NCI-H446 (cell line): ENCODE measurements at places on chromosomes 1 and 21.
A peak's percentile ranks its signal among the peaks of the same experiment; 100 is the strongest.

DNA sequence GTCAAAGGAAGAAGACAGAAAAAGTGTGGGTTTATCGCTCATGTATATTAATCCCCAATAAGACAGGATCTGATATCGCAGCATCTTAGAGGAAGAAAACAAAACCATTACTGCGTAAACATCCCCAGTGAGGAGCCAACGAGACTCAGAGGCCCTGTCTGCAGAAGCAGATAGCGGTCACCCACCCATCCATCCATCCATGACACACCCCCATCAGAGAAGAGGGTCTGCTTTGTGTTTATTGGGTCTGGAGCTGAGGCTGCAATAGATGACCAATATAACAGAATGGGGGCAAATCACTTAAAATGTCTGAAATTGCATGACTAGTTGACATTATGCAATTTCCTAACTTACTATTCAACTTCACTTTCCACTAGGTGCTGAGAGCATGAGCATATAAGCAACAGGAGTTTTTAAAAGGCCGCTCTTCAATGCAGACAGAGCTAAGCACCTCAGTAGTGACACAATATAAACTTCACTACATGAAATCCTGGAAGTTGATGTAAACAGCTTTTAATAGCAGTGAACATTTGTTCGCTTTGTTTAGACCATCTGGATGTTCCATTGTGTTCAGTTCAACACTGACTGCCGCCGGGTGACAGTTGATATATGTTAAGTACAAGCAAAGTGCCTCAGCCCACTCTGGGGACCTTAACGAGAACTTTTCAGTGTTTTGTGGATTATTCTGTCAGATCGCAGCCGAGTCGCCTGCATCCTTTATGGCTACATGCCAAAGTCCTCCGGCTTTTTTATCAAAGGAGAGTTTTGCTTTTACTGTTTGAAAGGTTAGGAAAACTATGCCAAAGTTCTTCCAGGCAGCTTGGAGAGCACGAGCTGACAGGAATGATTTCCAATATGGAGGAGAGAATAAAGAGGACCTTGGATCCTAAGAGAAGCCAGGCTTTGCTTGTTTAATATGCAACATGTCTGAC, 167.5 kb downstream of the ZNF281 start:
- peak; percentile 28 for DNase-seq

DNA sequence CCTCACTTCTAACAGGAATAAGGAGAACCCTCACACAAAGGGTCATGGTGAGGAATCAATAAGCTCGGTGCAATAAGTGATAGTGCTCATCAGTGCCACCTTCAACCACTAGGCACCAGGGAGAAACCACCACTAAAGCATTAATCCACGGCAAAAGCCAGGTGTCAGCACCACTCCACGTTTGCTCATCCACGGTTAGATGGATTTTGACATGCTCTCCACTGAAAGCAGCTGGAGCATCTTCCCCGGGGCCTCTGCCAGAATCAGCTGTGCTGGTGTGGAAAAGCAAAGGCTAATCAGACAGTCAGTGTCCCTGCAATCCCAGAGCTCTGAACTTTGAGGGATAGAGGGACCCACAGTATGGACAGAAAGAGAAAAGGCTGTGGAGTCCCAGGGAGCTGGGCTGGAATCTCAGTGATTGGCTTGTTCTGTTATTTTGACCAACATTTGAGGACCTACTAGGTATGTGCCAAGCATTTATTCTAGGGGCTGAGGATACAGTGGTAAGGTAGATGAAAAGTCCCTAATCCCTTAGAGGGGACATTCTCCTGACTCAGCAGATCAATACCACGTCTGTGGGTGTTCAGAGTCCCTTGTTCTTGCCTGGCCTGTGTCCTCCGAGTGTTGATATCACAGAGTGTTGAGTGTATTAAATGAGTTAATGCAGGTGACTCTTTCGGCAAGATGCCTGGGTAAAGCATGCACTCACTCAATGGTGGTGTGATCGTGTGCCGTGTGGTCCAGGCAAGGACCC, 41.3 kb downstream of the FHAD1 start:
- DNase-seq = peak; percentile 15

GRCh38 chr1:31752952-31753475, 11.1 kb downstream of the ADGRB2 start:
- DNase-seq = peak; percentile 74

GRCh38 chr1:38500352-38500751, 359.2 kb downstream of the RRAGC start:
- no peak for DNase-seq

DNA sequence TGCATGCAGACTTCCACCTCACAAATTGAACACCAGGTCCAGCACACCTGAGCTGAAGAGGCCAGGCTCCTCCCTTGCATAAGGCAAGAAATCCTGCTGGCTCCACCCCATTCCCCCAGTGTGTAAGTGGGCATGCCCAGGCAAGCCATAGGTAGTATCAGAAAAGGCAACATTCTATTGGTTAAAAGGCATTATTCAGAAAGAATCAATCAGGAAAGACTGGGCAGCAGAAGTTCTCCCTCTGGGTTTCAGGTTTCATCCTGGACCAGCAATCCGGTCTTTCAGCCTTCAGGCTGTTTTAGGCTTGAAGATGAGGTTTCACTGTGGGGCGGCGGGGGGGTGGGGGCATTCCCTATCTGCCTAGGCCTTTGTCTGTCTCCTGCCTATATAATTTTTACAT, 42.0 kb upstream of the LHX8 start:
- DNase-seq = no peak

- no peak for DNase-seq
These were observed 722 bp downstream of the TUT4 start for GRCh38 chr1:52552236-52552504.

DNA sequence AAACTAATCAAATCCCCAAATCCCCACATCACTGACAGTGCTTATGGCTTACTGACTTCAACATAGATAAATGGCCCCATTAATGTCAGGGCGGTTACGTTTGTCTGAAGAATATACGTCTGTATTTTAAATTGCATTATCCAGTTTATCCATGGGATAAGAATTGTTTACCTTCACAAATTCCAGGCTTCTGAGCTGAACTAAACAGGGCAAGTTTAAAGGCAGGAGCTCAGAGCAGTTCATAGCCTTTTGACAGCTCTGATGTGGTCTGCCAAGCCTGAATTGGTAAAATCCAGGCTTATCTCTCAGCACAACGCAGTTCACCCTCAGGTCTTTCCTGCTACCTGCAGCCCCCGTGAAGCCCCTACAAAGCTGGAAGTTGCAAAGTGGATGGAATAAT, 79.5 kb upstream of the GREM2 start:
- no peak for DNase-seq

DNA sequence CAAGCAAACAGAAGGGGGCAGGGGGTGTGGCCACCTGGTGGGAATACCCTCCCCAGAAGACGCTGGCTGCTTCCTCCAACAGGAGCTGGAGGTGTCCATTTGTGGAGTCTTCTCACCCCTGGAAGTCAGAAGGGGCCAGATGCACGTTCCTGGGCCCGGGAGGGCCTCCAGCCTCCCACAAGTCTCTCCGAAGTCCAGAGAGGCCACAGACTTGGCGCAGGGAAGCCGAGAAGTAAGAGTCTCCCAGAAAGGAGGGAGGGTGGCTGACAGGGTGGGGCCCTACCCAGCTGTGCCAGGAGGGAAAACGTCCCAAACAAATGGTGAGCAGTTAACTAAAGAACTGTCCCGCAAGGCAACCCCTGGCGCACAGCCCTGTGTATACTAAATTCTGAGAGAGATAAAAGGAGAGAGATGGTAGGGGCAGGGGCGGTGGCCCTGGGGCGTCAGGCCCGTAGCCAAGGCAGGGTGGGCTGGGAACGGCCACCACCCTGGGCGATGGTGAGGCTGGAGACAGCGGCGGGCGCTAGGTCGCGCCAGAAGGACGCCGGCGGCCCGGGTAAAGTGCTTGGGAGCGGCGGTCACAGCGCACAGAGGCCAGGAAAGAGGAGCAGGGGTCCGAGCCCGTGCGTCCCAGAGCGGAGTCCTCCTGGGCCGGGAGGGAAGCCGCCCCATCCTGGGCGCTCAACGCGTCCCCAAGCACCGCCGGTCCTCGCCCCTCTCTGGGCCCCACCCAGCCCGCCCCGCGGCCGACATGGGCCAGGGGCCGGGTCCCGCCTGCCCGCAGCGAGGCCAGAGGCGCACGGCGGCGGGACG, 1.2 kb downstream of the CHD5 start:
- DNase-seq = no peak

DNA sequence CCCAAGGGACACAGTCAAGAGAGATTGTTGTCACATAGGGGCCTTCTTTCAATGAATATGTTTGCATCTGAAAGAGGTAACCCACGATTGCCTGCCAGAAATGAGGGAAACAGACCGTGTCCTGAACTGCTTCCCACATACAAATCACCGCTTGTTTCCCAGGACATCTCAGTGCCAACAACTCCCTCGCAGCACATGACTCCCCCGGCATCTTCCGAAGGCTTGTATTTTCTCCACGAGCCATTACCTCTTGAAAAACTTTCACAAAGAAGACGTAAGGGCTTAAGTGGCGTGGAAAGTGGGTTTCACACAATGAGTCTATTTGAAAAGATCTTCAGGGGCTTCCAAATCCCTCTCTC, 31.6 kb upstream of the PDE9A start:
- no peak for DNase-seq

DNA sequence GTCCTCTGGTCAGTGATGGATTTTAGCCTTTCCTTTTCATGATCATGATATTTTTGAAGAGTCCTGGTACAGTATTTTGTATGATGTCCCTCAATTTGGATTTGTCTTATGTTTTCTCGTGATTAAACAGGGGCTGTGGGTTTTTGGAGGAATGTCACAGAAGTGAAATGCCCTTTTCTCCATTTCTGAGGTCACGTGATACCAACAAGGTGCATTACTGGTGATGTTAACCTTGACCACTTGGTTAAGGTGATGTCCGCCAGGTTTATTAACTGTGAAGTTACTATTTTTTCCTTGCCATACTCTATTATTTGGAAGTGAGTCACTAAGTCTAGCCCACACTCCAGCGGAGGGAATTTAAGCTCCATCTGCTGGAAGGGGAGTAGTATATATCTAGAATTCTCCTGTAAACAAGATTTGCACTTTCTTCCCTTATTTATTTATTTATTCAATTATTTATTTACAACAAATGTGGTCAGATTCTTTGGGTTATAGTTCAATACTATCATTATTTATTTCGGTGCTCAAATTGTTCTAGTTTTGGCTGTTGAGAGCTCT, 123.4 kb downstream of the HIVEP3 start:
- peak; percentile 37 for DNase-seq

GRCh38 chr1:30596891-30597290, 126.5 kb downstream of the MATN1 start:
- no peak for DNase-seq

DNA sequence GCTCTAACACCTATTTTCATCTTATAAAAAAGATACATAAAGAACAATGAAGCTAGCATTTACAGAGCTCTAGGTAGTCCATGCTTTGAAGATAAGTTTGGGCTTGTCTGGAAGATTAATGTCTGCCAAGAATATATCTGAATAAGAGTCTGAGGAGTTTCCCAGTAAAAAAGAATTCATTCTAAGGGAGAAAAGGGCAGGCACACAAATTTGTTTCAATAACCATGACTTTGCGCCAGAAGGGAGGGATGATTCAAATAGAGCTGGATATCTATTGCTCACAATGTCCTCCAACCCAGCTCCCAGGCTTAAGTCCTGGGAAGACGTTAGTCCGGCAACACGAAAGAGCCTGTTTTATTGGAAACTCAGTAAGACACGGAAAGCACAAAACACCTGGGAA, 9.7 kb upstream of the TTLL7 start:
- no peak for DNase-seq
